Chondrocyte (in vitro differentiated cells): ENCODE measurements at places on chromosomes 1 and 21. TPM values are rescaled to one million over a fixed set of nuclear protein-coding genes. Genes with fewer than 3 reads are reported as not detected.

DNA sequence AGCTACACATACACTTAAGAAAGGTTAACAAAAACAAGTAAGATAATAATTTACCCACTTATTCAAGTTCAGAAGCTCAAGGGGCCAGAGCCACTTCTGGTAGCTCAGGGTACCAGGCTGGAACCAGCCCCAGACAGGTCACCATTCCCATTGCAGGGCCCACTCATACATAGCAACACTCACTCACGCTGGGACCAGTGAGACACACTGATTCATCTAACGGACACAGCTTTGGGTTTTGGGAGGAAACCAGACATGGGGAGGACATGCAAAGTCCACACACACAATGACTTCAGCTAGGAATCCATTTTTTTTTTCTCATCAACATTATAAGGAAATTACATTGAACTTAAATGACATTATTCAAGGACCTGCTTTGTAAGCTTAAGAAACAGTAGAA is 169.1 kb downstream of the ZC3H11B start:
- no peak for DNase-seq

- no peak for DNase-seq
These were observed 209.7 kb downstream of the PATJ start for GRCh38 chr1:61951731-61952580.

- no peak for DNase-seq
These were observed 5.1 kb upstream of the CAPN8 start for GRCh38 chr1:223670458-223671159.

DNA sequence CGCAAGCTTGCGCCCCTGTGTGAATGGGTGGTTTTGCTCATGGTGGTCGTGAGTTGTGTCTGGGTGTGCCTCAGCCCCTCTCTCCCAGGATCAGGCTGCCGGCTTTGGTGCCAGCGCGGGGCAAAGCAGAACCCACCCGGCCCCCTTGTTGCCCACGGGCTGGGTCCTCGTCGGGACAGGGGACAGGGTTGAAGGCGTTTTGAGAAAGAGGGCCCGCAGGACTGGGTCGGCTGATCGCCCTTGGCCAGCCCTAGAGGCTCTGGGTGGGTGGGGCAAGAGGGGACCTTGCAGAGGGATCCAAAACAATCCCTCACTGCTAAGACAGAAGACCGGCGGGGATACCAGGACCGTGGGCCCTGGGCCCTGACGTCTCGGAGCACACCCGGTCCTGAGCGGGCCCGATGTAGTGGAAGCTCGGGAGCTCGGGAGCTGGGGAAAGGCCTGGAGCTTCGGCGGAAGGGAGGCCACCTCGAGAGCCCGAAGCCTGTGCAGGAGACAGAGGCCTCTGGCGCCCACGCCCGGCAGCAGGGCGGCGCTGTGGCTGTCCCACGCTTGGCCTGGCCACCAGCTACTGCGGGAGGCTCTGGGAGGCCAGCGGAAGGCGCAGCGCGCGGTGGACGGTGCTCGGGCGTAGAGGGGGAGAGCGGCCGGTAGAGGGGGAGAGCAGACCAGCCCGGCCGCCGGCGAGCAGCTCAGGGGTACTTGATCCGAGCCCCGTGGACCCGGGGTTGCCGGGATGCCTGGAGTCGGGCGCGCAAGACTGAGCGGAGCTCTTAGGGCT is 2.8 kb upstream of the ZNF678 start:
- peak; percentile 85 for DNase-seq

GRCh38 chr1:109623601-109624161 is 4.0 kb downstream of the AMPD2 start:
- DNase-seq: no peak

The KIAA0040 gene
- 0.75 to 3.5 TPM (median 1.2 TPM) in 3 replicates for total RNA-seq

The LAMC2 gene
- 13.8 to 20.1 TPM (median 14.5 TPM) in 3 replicates for total RNA-seq
